Activated CD4-positive, alpha-beta T cell treated with anti-CD3 and anti-CD28 coated beads, Interleukin-2, amount 50 U/mL, for 24 hours (primary cell): ENCODE measurements at places on chromosomes 2 and 18.

DNA sequence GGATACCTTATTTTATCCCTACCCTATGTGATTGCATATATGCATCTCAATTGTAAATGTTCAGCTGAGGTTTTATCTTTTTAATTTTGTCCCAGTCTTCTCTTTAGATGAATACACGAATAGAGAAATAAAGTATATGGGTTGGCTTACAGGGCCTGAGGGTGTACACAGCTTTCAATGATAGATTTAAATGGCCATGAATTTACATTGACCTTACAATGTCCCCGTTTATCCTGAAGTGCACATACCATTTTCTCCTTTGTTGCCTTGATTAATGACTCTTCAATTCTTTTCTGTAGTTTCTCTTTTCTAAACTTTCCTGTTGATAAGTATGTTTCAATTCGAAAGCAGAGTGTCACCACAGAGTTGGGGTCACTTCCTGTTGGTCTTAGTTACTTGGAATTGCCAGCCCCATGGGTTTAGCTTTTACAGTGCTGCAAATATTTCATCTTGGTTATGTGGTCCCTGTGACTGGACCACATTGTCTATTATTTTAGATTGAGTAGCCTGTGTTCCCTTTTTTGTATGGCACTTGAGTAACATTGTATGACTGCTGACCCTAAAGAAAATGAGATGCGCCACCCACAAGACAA lies 1616.3 kb upstream of the ACVR2A start:
- DNase-seq, result no peak

GRCh38 chr2:189367343-189367742 lies 73.9 kb upstream of the WDR75 start:
- no peak for DNase-seq

- DNase-seq, result no peak
These were observed 10.8 kb downstream of the COQ10B start for GRCh38 chr2:197464175-197464574.

DNA sequence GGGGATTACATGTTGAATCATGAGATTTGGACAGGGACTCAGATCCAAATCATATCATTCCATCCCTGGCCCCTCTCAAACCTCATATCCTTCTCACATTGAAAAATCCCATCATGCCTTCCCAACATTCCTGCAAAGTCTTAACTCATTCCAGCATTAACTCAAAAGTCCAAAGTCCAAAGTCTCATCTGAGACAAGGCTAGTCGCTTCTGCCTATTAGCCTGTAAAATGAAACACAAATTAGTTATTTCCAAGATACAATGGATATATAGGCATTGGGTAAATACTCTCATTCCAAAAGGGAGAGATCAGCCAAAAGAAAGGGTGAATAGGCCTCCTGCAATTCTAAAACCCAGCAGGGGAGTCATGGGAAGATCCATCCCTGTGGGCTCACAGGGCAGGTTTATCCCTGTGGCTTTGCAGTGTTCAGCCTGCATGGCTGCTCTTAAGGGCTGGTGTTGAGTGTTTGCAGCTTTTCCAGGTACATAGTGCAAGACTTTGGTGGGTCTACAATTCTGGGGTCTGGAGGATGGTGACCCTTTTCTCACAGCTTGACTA lies 21.2 kb upstream of the SLC14A1 start:
- DNase-seq, result no peak

DNA sequence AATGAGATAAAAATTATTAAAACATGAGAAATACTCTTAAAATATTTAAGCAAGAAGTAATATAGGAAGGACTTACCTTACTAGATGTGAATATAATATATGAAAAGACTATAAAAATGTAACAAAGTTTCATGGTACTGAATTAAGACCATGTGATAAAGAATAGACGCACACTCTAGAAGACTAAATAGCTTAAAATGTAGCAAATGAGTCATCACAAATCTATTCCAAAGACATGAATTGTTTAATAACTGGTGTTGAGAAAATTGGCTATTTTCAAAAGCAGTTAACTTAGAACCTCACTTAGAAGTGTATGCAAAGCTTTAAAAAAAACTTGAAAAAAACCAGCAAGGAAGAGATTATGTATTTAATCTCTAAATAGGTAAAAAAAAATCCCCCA lies 64.1 kb downstream of the POLE4 start:
- no peak for DNase-seq

DNA sequence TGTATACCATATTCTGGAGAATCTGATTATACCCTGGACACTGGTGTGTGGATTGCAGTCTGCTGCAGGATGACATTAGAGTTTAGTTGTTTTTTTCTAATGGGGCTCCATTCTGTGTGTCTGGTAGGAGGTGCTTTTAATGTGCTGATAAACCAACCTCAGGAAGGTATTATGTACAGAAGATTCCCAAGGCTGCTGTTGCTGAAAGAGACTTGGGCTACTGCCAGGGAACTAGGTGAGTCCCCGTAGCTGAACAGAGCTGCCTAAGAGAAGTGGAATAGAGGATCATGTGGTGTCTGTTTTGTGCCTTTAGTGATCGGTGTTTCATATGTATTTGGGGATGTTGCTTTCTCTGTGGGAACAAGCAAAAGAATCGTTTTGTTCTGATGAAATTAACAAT lies 16.5 kb downstream of the SPATA3 start:
- DNase-seq, result no peak

GRCh38 chr18:23593720-23594119 lies 7.4 kb upstream of the NPC1 start:
- no peak for DNase-seq

- DNase-seq, result no peak
These were observed 200.3 kb downstream of the NRXN1 start for GRCh38 chr2:50831676-50832075.

DNA sequence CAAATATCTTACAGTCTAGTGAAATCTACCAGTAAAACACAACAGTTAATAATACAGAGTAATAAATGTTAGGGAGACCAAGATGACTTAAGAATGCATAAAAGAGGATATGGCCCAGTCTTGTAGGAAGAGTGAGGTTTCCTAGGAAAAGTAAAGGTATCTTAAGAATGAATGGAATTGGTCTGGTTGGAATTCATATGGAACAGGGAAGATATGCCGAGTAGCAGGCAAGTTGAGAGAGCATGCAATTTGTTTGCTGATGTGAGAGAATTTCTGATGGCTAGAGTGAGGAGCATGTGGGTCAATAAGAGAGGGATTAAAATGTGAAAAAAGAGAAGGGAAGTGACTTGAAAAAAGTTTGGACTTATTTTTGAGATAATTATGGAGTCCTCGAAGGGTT lies 512.9 kb upstream of the ZEB2 start:
- no peak for DNase-seq

- no peak for DNase-seq
These were observed 145.7 kb downstream of the ZEB2 start for GRCh38 chr2:144374163-144374661.

DNA sequence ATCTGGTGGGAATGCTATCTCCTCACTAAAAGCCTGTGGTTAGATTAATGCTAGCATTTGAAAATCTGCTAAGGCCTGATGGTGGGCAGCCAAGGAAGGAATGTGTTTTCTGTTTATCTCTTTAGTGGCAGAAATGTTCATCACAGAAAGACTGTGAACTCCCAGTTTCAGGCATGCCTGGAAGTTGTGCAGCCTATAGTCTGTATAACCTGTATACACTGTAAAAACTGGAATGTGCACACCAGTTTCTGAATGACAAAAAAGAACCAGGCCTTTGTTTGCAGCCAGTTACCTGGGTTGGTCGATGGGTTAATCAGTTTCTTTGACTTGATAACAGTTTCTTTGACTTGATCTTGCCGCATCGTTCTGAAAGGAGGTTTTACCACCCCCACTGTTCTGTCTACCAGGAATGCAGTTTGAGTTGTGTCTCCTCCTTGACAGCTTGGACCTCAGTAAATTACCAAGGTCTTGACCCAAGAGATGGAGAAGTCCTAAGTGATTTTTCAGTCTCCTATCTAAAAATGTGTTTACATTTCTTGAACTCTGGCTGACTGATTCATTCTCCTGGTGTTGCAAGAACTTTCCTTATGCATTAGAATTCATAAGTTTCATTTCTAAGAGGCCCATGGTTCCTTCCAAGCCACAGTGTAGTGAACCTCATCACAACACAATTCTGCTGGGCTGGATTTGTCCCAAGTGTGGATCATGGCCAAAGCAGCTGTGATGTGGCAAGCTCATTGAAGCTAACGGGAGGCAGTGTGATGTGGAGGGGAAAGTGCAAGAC lies 62.2 kb downstream of the KIAA2012 start:
- no peak for DNase-seq

GRCh38 chr2:235868645-235869044 lies 299.5 kb downstream of the GBX2 start:
- DNase-seq, result no peak

DNA sequence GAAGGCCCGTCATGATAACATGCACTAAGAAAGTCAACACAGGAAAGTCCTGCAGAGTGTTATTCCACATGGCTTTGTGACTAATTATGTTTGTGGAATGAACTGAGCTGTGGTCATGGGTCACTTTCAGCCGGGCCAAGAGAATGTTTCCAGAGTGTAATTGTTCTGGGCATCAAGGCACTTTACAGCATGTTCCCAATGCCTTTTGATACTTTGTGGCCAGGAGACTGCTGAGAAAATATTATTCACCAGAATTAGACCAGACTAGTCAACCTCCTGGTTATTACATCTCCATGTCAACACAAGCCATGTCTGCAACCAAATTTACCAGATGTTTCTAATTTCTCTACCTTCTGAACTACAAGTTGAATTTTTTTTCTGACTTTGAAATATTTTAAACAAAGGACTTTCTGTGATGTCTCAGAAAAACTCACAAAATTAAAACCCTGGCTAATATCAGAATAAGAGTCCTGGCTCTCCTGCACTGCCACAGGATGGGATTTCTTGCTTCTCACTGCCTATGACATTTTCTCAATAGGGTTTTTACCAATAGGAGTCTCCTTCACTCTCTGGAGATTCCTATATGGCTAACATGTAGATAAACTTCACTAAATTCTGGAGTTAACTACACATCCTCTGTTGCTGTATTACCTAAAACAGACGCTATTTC lies 90.6 kb upstream of the WDR75 start:
- DNase-seq, result no peak

- DNase-seq, result no peak
These were observed 771.1 kb upstream of the ZEB2 start for GRCh38 chr2:145290986-145291385.
